ENCODE measurements at places on chromosomes 5 and 9.
A peak's percentile ranks its signal among the peaks of the same experiment; 100 is the strongest.

- no peak for DNase-seq
These were observed 239.6 kb downstream of the FANCC start for GRCh38 chr9:95077766-95078370.

GRCh38 chr9:70675868-70676370, 261.5 kb upstream of the KLF9 start:
- no peak for DNase-seq

DNA sequence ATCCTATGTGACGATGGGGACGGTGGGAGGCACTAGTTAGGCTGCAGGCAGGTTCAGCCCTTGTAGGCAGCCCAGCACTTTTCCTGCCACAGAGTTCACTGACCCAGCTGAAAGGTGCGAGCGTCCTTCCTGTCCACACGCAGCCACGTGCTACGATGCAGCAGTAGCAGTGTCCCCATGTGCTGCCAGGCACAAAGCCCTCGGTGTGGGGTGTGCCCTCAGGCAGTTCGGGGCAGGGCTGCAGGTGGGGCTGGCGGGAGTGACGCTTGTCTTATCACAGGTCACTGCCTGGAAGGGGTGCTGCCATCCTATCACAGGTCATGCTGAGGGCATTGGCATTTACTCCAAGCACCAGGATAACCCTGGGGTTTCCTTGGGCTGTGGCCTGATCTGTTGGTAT, 46.8 kb upstream of the CLPTM1L start:
- DNase-seq: no peak

- no peak for DNase-seq
These were observed 18.1 kb downstream of the SLC36A1 start for GRCh38 chr5:151465476-151465875.

DNA sequence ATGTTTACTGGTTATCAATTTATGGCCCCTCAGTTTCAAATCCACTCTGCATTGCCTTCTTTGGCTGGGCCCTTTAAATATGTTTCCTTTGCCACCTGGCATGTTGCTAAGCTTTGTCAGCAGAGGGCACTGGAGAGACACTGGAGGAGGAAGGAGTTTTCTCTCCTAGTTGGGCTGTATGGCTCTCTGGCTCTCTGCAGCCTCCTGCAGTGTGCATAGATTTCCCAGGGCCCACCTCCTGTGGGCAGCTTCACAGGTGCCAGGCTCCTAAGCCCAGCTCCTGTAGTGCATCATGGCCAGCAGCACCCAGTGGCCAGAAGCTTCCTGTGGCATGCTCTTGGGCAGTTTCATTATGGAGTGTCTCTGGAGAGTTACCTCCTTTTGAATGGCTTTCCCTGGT, 23.3 kb downstream of the CAVIN4 start:
- peak; percentile 74 for DNase-seq

DNA sequence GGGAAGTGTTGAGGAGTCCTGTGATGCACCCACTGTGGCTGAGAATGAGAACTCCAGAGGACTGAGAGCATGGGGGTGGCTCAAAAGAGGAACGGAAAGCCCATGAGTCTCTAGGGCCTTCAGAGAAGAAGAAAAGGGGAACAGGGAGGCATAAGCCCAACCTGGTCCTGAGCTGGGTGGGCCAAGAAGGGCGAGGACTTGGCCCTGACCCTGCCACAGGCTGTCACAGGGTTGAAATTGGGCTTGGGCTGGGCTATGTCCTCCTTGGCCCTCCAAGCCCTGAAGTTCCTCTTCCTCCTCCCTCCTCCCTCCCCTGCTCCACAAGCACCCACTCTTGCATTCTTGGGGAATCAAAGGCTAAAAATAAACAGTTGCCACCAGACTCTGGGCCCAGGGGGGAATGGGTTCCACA, 49.3 kb upstream of the PPARGC1B start:
- DNase-seq: no peak

DNA sequence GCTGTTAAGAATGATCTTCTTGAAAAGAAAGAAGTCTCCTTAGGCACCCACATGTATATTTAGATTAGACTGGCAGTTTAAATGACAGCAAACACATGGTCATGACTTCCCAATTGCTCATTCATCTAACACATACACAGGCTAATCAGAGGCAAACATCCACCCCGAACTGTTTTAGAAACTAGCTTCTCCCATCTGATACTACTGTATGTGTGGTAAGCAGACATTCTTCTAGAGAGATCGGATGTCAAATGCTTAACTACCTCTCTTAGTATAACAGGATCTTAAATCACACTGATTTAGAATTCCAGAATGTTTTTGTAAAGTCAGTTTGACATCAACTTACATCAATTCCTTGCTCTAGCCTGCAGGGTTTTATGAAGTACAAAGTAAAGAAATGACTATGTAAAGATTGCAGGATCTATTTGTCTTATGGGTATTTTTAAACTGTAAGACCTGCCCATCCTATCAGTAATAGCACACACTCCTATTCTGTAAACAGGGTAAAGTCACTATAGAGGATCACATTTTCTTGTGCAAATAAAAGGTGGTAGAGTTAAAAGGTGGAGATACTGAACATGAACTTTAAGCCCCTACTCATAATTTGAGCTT, 239.7 kb downstream of the MLLT3 start:
- no peak for DNase-seq

DNA sequence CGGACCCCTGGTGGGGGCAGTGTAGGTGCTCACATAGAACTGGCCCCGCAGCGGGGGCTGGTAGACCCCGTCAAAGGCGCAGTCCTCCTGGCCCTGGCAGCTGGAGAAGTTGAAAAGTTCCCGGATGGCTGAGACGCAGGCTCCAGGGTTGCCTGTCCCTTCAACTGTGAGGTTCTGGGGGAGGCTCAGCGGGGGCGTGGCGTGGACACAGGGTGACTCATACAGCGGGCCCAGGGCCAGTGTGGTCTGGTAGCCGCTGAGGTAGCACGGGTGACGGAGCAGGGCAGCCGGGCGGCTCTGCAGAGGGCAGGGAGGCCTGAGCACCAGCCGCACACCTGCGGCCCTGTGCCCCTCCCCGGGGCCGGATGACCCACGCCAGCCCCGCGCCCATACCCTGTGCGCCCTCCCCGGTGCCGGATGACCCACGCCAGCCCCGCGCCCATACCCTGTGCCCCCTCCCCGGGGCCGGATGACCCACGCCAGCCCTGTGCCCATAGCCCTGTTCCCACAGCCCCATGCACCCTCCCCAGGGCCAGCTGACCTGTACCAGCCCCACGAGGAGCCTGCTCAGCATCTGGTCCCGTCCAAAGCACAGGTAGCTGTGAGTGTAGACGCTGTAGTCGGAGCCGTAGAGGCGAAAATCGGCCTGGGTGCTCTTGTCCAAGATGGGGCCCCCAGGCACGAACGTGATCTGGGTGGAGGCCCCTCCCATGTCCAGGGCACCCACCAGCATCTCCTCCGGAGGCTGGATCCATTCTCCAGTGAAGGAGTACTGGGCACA, 5.0 kb downstream of the ENTPD8 start:
- DNase-seq: no peak

- no peak for DNase-seq
These were observed 435.6 kb downstream of the EFNA5 start for GRCh38 chr5:107235167-107235566.

DNA sequence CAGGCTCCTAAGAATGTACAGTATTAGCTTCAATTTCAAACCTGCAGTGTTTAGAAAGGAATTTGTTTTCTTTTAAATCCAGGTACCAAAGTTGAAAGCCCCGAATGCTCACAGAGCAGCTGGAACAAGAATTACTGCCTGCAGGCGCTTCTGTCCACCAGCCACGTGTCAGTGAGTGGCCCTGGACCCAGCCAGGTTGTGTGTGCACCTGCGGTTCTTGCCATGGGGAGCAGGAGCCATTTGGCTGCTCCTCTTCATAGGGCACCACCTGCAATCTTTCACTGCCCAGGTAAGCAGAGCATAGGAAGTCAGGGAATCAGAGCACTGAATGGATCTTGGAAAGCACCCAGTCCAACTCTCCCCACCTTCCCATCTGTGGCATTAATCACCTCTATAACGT, 79.5 kb upstream of the PIP5K1B start:
- no peak for DNase-seq

DNA sequence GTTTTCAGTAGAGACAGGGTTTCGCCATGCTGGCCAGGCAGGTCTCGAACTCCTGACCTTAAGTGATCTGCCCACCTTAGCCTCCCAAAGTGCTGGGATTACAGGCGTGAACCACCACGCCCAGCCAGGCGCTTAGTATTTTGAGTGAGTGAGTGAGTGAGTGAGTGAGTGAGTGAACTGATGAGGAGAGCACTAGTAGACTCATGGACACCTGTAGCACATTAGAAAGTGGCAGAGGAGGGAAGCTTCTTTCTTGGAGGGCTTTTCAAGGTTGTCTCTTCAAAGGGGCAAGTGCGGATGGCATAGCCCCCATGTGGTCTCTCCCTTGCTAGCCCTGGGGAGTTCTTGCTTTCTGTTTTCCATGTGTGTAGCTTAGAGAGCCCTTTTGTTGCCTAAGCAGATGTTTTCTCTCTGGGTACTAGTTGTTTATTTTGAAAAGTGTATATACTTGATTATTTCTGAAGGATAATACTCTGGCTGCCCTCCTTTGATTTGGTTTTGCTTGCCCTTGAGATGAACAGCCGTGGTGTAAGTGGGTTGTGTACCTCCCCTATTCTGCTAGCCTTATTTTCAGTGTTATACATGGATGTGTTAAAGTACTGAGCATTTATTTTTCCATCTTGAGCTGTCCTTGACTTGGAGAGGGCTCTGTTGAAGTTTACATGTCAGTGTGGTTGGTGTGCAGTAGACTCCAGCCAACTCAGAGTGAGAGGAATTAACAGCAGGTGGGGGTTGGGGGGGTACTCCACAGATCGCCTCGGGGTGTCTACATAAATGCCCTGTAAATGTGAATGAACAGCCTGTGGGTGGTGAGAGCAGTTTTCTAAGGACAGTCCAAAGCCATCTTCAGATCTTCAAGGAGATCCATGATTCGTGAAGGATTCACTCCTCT, 35.5 kb downstream of the PRRC2B start:
- DNase-seq: no peak

- no peak for DNase-seq
These were observed 69.5 kb upstream of the GARNL3 start for GRCh38 chr9:127194881-127195713.

DNA sequence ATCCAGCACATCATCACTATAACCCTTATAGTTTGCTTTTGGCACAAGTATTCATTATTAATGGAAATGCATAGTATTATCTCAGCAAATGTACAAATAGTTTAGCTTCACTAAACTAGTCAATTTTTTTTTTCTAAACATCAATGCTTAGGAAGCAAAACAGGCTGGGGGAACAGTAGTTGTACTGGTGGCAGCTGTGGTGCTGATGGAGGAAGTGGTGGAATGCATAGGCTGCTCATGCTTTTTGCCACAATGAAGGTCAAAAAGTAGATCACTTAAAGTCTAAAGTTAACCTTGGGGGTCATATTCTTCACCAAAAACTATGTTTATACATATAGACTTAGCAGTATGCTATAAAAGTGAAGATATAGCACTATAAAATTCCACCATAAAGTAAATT, 36.3 kb upstream of the CDKN2B start:
- no peak for DNase-seq

GRCh38 chr9:136119061-136119882, 597 bp upstream of the TMEM250 start:
- DNase-seq: no peak

DNA sequence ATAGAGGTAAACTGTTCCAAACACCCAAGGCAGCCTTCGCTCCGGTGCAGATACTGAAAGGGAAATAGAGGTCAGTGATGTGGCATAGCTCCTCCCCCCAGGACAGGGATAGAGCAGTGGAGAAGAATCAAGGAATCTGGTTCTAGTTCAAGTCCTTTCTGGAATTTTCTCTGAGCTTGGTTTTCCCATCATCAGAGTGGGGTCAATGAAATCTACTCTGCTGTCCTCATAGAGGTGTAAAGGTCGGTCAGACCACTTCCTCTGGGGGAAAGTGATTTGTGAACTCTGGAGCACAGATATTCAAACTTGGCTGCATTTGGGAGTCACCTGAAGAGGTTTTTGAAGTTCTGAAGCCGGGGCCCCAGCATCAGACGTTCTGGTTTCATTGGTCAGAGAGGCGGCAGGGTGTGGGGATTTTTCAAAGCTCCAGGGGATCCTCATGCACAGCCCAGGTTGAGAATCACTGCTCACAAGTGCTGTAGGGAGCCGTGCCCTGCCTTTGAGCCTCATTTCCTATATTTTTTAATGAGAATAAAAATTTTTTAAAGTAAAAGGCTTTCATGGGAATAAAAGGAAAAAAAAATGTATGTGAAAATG, 105.7 kb upstream of the RAD23B start:
- DNase-seq: no peak

Data from D341Med (cell line).